Effector memory CD8-positive, alpha-beta T cell (primary cell): ENCODE measurements at places on chromosomes 11 and 22.

DNA sequence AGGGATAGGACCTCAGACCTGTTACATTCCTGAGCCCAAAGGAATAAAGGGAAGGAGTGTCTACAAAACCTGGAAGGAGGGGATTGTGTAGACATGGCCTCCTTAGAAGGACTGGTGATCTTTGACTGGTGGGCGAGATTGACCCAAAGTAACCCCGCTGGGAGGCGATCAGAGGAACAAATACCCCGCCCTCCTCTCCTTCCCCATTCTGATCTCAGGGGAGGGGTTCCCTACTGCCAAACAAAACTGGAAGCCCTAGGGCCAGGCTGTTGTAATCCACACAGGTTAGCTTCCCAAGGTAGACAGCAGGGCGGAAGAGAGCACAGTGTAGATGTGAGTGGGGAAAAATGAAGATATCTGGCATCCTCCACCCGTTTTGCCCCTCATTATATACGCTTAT is 24.7 kb downstream of the NCF4 start:
- DNase-seq: no peak

DNA sequence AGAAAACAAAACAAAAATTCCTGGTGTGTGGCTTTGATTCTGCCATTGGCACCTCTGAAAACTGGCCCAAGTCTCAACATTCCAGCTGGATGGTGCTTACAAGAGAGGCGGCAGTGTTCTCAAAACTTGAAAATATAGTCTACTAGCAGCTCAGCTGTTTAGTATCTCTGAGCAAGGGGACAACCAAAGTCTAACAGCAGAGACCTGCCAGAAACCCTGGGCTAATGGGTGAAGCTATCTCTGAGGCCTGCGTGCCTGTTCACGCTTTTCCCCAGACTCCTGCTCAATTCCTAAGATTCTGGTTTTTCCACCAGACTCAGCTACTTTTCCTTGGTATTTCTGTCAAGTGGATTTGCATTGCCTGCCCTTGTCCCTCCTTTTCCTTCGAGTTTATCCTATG is 17.9 kb downstream of the TMEM218 start:
- DNase-seq: no peak

DNA sequence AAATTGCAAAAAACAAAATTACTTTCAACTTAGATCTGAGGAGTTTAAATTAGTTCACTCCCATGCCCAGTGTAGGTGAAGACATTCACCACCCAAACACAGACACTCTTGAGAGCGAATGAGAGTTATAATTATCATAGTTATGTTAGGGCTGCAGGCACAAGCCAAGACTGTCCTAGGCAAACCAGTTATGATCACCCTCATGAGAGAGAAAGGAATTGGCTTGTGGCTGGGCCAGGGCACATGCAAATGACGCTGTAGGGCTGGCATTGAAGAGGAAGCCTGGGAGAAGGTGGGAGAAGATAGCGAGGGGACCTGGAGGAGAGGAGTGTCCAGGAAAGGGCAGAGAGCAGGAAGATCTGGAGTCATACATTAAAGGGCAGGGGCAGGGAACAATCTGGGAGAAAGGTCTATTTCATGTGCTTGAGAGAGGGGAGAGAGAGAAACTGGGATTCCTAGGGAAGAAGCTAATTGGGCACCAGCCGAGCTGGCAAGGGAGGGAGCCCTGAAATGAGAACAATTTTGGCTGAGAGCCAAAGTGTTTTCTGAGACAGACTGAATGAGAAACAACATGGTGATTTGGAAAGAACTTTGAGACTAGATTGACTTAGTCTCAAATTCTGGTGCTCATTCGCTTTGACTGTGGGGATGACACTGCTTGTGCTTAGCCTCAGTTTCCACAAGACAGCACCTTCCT is 279.9 kb downstream of the KIRREL3 start:
- DNase-seq: no peak

DNA sequence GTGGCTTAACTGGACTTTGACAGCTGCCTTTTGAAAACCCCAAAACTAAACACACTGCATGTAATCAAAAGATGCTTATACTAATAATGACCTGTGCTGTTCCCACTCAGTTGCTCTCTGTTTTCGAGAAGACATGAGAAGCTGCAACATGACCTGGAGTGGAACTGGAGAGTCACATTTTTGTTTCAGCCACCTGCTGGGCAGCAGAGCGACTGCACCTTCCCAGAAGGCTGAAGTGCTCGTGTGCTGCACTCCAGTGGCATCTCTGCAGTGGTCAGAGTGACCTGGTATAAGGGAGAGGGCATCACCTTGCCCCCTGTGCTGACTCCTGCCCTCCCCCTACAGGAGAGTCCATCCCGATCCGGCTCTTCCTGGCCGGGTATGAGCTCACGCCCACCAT is 8.6 kb downstream of the THYN1 start:
- DNase-seq: peak; percentile 24

GRCh38 chr11:71357414-71357813 is 90.8 kb downstream of the DHCR7 start:
- no peak for DNase-seq

GRCh38 chr11:117730208-117730800 is 66.7 kb downstream of the DSCAML1 start:
- no peak for DNase-seq

GRCh38 chr11:26332572-26332915 is 614 bp downstream of the ANO3 start:
- DNase-seq: no peak

DNA sequence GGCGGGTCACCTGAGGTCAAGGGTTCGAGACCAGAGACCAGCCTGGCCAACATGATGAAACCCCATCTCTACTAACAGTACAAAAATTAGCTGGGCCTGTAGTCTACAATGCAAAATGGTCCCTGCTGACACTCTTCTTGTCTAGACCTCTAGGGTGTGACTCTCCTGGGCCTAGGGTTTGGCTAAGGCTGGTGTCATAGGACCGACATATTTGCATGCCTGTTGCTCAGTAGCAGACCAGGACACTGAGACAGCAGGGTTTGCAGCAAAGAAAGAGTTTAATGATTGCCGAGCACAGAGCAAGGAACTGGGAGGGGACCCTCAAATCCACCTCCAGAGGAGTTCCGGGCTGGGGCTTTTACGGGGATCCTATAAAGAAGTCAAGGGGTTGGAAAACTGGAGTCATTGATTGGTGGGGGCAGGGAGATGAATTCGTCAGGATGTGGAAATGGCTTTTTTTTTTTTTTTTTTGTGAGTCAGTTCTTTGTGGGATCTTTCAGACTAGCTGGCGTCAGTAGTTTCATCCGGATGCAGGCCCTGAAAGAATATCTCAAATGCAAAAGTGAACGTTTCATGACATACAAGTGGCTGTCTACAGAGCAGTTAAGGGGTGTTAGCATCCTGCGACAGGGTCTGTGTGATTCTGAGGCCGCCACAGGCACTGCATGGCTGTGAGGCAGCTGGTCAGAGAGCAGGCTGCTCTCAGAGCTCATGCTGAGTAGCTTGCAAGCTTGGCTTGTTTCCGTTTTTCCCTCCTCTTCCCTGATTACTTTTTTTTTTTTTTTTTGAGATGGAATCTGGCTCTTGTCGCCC is 27.2 kb upstream of the A4GALT start:
- no peak for DNase-seq

- peak; percentile 75 for DNase-seq
Observed at GRCh38 chr22:37186228-37186996, 1.6 kb downstream of the C1QTNF6 start.

DNA sequence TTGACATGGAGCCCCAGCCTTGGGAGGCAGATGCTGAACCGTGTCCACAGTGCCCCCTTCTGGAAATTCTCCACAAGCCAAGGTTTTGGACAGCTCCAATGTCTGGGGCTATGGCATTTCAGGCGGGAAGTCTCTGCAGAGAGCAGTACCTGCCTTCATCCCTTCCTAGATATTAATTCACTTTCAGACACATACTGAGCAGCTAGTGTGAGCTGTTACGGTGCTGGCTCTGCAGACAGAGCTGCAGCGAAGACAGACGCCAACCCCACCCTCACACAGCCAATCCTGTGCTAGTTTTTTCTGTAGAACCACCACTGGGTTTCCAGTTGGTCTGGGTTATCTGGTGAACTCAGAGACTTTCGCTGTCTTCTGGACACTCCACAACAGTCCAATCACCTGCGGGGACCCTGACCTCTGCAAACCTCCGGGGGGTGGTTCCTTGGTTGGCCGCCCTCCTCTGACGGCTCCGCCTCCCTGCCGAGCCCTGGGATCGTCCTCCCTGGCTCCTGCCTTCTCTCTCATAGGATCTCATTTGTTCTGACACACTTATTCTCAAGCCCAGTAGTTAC is 9.1 kb downstream of the LMF2 start:
- peak; percentile 59 for DNase-seq

GRCh38 chr22:37045958-37046357 is 5.6 kb upstream of the KCTD17 start:
- no peak for DNase-seq

- no peak for DNase-seq
Observed at GRCh38 chr11:99916078-99916477, 771.0 kb upstream of the ARHGAP42 start.

DNA sequence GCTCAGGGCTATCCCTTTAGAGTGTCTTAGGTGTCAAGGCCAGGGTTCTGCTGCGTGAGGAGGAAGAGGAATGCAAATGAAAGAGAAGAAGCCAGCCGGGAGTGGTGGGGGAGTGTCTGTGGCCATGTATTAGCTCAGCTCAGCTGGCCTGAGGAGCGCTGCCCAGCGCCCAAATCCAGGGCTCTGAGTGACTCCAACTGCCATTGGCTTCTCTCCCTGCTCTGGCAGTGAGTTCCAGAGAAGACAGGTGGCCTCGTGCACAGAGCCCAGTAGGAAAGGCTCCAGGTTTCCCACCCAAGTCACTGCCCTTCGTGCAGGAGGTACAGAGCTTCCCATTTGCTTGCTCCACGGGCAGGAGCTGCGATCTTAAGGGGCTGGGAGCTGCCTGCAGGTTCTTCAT is 302.0 kb downstream of the KIRREL3 start:
- no peak for DNase-seq

GRCh38 chr22:20062766-20063083 is 17.3 kb upstream of the DGCR8 start:
- DNase-seq: no peak

GRCh38 chr22:49431551-49431950 is 396.1 kb downstream of the BRD1 start:
- DNase-seq: no peak

DNA sequence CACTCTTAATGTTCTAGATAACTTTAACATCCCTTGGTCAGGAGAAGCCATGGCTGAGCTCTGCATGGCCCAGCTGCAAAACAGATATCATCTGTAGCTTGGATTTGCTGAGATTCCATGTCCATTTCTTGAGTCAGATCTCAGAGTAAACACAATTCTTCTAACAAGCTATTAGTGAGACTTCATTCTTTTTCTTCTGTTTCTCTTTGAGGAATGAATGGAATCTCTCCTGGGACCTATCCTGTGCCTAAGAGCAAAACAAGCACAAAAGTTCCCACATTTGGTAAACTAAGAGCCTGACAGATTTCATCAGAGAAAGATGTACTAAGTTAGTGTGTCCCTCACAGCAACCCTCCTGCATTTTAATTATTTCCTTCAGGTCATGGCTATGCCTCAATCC is 142.8 kb downstream of the MAML2 start:
- DNase-seq: no peak

DNA sequence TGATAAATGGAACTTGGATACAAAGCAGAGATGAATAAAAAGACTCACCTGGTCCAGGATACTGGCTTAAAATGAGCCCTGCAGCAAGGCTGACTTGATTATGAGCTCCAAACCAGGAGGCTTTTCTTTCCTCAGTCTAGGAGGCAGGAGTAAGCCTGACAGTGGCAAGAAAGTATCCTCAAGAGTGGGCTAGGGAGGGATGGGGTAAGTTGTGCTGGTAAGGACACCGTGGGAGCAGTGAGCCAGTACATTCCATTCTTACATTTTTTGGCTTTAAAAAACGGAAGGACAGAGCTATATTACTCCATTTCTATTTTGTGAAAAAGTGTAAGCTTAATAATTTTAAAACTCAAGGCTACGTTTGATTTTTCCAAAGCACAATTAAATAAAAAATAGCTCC is 187.1 kb upstream of the DDI1 start:
- DNase-seq: no peak

GRCh38 chr11:65424205-65425104 is 1.9 kb downstream of the NEAT1 start:
- DNase-seq: peak; percentile 52

DNA sequence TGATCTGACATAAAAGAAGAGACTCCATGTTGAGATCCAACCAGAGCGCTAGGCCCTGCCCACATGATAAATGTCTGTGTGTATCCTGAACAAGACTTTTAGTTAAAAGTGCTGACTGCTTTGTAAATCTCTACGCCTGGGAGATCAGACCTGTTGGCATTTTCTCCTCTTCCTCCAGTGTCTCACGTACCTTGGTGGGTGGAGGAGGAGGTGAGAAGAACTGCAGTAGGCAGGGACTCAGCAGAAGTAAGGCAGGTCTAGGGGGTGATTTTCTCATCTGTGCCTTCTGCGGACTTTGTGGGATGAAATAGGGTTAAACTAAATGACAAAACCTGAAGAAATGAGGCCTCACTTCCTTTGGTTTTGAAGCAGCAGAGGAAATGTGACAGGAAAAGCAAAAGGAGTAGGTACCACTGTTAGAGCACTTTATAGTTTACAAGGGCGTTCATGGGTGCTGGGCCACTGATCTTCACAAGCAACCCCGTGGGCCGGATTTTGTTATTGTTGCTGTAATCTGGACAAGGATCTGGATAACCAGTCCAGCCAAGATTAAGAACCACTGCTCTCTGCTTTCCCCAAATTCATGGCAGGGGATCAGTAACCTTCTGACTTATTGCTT is 36.7 kb upstream of the PLET1 start:
- DNase-seq: no peak

- DNase-seq: no peak
Observed at GRCh38 chr11:94129512-94130297, 1.1 kb downstream of the PANX1 start.

DNA sequence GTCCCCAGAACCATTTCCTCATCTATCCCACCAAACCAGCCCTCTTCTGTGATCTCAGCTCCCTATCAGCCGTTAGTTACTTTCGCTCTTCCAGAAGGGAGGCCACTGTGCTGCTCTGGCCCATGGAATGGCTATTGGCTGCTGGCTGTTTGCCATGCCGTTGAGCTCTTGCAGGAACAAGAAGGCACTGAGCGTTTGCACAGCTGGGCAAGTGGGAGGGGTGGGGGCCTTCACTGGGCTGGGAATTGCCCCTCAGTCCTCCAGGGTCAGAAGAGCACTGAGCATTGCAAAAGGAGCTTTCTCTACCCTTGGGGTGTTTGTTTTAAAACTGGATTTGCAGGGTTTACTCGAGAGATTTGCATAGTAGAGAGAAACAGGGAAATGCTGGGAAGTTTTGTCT is 129.0 kb upstream of the PARVA start:
- no peak for DNase-seq

- no peak for DNase-seq
Observed at GRCh38 chr22:22552630-22553029, 6.4 kb downstream of the PRAME start.

GRCh38 chr22:32590556-32590955 is 115.9 kb downstream of the FBXO7 start:
- DNase-seq: no peak

DNA sequence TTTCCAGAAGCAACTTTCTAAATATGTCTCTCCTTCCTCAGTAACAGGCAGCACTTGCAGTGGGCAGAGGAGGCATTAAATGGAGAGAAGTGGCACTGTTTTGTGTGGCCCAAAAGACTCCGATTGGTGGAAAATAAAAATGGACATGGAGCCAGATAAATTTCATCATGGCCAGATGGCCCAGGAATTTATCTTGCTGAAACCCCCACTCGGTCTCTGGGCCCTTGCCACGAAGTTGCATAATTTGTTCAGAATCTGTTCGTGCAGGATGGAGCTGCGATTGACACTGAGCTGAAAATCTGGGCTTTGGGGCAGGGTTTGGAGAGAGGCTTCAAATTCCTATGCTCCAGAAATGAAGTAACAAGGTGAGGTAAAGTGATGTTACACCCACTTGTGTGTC is 65.5 kb downstream of the C11orf91 start:
- DNase-seq: no peak

GRCh38 chr11:119103793-119104192 is 2.1 kb upstream of the DPAGT1 start:
- DNase-seq: no peak
